Inflammatory macrophage treated with lipopolysaccharide for 1 hour (primary cell): ENCODE measurements at places on chromosomes 7 and 10.

DNA sequence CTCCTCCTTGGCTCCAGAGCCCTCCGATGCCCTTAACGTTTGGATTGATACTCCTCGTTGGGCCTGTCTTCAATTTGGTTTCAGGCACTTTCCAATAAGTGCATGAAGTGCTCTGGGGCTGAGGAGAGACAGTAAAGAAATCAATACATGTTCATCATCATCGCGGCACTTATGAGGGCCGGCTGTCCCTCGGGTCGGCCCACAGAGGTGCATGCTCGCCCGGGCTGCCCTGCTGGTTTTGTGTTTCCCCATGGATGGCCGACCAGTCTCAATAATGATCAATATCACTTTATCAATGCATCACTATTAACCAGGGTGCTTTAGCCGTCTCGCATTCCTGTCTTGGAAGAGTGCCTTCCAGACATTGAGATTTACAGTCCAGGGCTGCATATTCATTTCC lies 154.2 kb downstream of the EBF3 start:
- no peak for DNase-seq

GRCh38 chr7:139169816-139170215 lies 60.3 kb upstream of the ZC3HAV1 start:
- DNase-seq = no peak

DNA sequence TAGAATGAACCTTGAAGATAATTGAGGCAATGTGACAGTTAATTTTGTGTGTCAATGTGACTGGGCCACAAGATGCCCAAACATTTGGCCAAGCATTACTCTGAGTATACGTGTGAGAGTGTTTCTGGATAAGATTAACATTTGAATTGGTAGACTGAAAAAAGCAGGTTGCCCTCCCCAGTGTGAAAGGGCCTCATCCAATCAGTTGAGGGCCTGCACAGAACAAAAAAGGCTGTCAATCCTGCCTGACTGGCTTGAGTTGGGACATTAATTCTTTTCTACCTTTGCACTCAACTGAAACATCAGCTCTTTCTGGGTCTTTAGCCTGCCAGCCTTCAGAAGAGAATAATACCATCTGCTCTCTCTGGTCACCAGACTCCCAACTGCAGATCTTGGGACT lies 56.6 kb upstream of the PDE1C start:
- DNase-seq = no peak

- peak; percentile 3 for DNase-seq
These were observed 85.2 kb downstream of the IGF2BP3 start for GRCh38 chr7:23385140-23385539.

DNA sequence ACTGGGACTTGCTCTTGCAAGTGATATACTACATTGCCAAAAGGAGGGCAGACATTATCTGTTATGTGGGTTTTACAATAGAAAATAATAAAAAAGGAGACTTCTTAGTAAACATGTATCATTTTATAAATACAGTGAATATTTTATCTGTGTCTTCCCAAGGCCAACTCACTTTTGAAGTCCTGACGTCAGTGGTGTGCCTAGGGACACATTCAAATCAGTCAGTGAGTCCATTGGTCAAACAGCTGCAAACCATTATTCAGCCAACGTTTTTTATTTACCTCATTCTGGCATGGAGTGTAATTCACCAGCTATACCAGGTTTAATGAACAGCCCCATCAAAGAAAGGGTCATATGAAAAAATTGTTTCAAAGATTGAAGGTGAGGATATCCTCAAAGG lies 263.7 kb downstream of the IPMK start:
- no peak for DNase-seq

GRCh38 chr7:128155100-128155740 lies 85.9 kb upstream of the LEP start:
- DNase-seq = peak; percentile 51

- DNase-seq = no peak
These were observed 7.8 kb downstream of the CHST3 start for GRCh38 chr10:71971769-71972555.

DNA sequence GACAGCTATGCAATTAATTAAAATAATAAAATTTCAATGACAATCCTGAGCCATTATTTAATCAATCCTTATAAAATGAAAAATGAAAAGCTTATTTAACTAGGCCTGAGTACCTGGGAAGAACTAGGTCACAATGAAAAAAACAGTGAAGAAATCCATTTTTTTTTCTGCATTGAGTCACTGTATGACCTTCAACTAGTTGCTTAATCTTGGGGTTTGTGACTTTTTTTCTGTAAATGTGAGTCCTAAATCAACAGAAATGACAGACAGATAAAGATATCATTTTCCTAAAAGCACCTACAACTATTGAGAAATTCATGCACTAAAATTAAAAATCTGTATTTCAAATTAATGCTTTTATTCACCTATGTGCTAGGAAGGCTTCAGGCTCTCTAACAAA lies 96.8 kb downstream of the TMEM26 start:
- DNase-seq = no peak

DNA sequence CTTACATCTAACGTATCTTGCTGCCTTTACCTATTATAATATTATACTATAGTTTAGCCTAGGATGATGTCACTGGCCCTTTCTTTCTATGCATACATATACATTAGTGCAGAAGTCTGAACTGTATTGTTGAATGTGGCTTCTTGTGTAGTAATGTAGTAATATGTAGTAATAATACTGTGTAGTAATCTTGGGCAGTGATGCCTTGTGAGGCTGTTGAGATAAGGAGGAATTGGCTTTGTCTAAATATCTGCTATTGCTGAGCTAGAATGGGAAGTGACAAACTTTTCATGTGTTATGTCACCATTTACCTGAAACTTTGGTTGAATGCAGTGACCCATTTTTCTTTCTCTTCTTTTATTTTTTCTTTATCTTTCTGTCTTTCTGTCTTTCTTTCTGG lies 11.0 kb downstream of the GLCCI1 start:
- peak; percentile 15 for DNase-seq

DNA sequence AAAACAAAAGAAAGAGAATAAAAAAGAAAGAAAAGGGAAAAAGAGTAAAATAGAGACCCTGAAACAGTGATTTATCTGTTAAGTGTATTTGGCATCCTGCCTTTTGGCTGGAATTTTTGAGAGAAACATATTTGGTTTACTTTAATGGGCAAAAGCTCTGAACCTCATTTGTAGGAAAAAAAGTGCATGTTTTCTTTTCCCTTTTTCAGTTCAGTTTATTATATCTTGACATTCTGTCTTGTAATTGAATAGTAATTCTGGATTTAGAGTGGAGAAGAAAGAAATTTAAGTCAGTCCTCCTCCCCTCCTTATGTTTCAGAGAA lies 69.5 kb downstream of the ARID5B start:
- DNase-seq = no peak

DNA sequence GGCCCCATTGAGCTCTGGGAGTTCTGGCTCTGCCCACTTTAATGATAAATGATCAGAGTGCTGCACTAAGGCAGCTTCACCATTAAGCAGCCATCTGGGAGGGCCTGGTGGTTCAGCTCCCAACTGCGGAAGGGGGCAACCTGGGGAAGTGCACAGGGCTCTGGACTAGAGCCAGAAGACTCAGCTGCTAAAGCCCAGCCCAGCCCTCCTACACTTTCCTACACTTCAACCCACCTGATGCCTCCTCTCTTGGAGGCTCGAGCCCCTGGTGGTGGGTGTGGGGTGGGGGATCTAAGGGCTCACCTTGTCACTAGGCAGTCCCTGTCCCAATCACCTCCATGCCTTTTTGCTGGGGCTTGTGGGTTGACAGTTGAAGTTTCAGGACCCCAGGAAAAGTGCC lies 60.6 kb upstream of the ANTXRL start:
- no peak for DNase-seq

DNA sequence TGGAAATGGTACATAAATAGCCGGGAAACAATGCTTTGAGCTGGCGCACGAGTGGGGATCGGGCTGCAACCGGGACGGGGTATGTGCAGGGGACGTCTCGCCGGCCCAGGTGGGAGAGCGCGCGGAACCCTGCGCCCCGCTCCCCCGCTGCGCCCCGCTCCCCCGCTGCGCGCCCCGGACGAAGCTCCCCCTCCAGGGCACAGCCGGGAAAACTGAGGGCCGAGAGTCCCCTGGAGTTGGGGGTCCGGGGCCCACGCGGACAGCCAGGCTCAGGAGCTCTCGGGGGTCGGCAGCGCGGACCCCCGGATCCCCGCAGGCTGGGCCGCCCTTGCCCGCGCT lies 514 bp downstream of the RADIL start:
- no peak for DNase-seq

- no peak for DNase-seq
These were observed 2.9 kb downstream of the PRXL2A start for GRCh38 chr10:80411267-80411668.

- no peak for DNase-seq
These were observed 25.4 kb downstream of the CALD1 start for GRCh38 chr7:134804854-134805253.

DNA sequence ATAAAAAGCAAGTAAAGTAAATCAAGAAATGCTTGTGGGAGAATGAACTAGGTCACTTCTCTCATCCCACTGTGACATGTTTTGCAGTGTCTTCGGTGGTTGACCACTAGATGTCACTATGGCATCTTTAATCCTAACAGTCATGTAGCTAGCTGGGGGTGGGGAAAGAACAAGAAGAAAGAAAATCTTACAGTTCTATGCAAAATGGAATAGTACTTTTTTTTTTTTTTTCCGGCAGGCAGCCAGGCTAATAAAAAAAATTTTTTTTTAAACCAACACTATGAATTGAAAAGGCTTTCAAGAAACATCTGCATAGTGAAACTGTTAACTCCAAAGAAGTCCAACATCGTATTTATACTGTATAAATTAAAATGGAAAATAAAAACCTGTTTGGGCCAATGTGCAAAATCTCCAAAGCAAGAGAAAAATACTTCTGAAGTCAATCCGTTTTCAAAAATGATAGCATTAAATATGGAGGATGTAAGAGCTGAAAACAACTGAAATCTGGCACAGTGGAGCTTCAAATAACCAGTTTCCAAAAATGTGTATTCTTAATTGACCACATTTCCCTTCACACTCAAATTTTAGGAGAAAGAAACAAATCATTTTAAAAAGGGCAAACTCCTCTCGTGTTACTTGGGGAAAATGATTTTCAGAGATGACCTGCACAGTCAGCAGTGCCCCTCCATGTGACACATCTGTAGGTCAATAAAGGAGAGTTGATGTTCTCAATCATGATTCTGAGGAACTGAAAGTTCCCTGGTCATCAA lies 38.5 kb downstream of the CDK1 start:
- DNase-seq = peak; percentile 83

- no peak for DNase-seq
These were observed 80.0 kb downstream of the NEBL start for GRCh38 chr10:20817116-20817515.

GRCh38 chr7:33669251-33669670 lies 236.1 kb upstream of the BMPER start:
- DNase-seq = no peak

- DNase-seq = peak; percentile 83
These were observed 78.2 kb downstream of the MYL10 start for GRCh38 chr7:101550641-101551541.

- DNase-seq = peak; percentile 86
These were observed at the start of gene GARS1 for GRCh38 chr7:30594540-30595435. TSS of gene GARS1 (plus strand) at chr7:30594878. CDS start at chr7:30594922, 44 bp downstream.

GRCh38 chr7:155821851-155822250 lies 9.6 kb upstream of the SHH start:
- DNase-seq = no peak

DNA sequence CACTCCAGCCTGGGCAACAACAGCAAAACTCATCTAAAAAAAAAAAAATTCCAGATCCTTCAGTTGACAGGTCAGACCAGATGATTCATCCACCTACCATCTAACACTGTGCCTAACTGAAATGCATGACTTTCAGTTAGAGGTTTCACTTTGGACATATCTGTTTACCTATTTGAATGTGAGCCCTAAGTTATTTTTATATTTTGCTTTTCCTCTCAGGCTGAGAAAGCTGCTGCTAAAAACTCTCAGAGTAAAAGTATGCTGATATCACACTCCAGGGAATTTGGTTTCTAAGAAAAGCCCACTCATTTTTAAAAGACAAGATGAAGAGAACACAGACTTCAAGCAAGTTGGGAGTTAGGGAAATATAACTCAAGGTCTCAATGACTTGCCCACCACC lies 126.0 kb downstream of the SGMS1 start:
- DNase-seq = no peak

DNA sequence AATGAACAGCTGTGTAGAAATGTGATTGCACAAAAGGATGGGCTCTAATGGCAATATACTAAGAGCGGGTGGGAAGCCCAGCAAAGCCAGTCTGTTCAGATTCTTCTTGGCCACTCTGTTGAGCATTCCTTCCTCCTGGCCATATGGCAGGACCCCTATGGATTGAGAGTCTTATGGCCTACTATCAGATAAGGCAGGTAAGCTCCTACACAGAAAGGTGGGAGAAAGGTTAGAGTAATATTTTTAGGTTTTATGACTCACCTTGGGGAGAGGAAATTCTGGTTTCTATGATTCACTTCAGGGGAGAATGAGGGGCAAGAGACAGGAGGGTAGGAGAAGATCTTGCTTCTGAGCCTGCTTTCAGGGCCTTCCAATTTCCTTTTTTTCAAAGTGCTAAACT lies 15.1 kb upstream of the AKR1B10 start:
- DNase-seq = no peak

- DNase-seq = peak; percentile 6
These were observed 333.2 kb upstream of the PODXL start for GRCh38 chr7:131889572-131890150.

DNA sequence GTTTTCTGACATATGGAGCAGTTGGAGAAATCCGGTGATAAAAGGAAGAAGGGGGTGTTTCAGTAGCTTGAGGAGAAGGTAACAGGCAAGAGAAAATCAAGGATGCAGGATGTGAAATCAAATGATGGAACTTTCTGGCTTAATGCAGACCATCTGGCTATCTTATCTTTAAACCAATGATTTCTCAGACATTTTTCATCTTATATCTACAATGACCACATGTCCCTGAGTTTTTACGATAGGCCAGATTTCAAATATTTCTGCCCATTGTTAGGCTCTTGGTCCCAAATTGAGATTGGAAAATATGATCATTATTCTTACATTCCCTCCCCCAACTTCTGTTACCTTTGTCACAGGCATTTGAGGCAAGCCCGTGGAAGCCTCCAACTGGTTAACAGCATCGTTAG lies 486.8 kb downstream of the SUGCT start:
- DNase-seq = no peak

DNA sequence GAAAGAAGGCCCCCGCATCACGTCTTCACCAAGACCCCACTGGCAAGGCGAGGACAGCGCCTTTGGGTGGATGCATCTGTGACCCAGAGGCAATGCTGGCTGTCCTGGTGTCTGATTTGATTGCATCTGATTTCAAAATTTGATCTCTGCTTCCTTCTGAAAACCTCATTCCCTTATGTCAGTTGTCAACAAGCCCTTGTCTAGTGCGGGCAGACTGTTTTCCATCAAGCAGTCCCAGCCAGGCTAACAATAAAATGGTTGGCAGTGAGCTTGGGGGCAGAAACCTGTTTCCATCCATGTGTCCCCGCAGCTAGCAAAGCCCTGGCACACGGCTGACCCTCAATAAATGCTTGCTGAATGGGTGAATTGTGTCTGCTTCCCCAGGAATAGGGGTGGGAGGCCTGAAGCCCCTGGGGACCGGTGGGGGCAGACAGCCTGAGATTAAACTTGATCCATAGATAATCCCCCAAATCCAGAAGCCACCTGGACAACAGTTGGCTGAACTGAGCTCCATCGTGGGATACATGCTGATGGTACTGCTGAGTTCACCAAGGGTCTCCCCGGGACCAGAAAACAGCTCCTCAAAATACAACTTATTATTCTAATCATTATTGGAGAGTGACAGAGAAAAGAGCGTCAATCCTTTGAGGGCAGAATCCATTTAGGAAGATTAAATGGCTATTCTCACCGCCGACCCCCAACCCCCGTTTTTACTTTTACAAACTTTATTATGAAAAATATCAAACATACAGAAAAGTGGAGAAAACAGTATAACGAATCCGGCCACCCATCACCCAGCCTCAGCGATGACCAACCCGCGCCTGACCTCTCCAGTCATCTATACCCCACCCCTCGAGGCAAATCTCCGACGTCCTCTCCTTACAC lies 912 bp upstream of the DUSP5 start:
- no peak for DNase-seq
